Lower leg skin (tissue), 4 donors: ENCODE measurements at places on chromosomes 11 and 22.

- DNase-seq = no peak
Observed at GRCh38 chr22:37659897-37660708, 1.6 kb downstream of the PDXP start.

GRCh38 chr11:63829823-63830489 is 9.0 kb upstream of the MARK2 start:
- DNase-seq = no peak

GRCh38 chr22:25110846-25111578 is 88.6 kb upstream of the CRYBB3 start:
- peak; percentile 51 for DNase-seq

GRCh38 chr11:93410441-93410840 is 79.9 kb downstream of the DEUP1 start:
- no peak for DNase-seq

DNA sequence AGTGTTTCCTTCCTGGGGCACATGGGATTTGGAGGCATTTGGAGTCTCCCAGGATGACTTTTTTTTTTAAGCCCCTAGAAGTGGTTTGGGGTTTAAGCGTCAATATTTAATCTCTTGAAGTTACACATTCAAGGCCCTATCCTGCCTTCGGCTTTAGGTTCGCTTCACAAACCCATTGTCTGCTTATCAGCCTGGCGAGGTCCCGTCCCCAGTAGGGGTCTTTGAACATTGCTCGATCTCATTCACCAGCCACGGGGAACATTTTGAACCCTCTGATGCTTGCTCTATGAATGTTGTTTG is 75.9 kb downstream of the KCNQ1 start:
- DNase-seq = no peak

DNA sequence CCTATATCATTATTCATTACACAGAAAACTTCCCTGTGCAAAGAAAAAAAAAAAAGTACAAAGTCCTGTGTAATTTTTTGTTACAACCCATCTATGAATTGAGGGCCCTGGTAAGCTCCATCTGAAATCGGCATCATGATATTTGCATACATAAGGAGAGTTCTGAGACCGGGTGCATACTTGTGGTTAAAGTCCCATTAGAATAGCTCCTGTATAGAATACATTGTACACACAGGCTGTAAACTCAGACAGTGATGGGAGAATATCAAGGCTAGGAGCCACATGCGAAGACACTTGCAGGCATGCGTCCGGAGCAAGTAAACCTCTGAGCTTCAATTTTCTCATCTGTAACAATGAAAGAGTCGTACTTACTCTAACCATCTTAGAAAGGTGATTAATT is 353.2 kb downstream of the ETS1 start:
- DNase-seq = no peak
